Hypothalamus (tissue), 51 donors: ENCODE measurements at places on chromosomes 12 and 14.
A peak's percentile ranks its signal among the peaks of the same experiment; 100 is the strongest.

- DNase-seq: no peak
Measured at GRCh38 chr12:31897781-31898503, 61.3 kb upstream of the RESF1 start.

- no peak for DNase-seq
Measured at GRCh38 chr12:121982950-121983349, 38.7 kb upstream of the BCL7A start.

- peak; percentile 14 for DNase-seq
Measured at GRCh38 chr12:6465467-6466183, 4.9 kb downstream of the VAMP1 start.

DNA sequence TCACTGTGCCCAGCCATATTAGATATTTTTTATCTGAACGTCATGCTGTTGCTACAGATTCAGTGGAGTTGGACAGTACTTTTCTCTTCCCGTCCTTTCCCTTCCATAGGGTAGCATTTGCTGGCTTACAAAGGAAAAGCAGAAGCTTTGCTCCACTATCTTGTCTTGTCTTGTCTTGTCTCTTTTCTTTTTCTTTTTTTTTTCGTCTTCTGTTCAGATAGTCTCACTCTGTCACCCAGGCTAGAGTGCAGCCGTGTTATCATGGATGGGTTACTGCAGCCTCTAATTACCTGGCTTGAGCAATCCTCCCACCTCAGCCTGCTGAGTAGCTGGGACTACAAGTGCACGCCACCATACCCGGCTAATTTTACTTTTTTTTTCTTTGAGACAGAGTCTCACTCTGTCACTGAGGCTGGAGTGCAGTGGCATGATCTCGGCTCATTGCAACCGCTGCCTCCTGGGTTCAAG lies 21.1 kb downstream of the OR10G3 start:
- no peak for DNase-seq

GRCh38 chr14:105861985-105862465 lies 335.6 kb downstream of the TMEM121 start:
- no peak for DNase-seq

- DNase-seq: no peak
Measured at GRCh38 chr12:52368508-52368907, 1.2 kb upstream of the KRT85 start.

- DNase-seq: no peak
Measured at GRCh38 chr14:71508901-71509300, 423.3 kb upstream of the RGS6 start.

- DNase-seq: no peak
Measured at GRCh38 chr12:116759783-116760621, 21.9 kb downstream of the RNFT2 start.

DNA sequence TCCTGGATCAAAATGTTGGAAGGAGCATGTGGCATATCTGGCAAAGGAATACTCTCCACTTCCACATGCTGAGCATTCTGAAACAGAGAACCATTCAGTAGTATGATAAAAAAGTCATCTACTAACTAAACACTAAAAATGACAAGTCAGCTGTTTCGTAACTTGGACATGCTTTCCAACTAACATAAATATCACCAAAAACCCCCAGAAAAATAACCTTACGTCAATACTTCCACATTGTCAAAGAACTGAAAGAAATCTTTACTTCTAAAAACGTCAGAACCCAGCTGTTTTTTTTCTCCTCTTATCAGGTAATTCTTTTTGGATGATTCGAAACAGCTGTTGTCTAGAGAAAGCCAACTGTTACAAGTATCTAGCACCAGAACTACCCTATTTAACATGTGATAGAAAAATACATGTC lies 8.2 kb downstream of the WBP11 start:
- DNase-seq: no peak

DNA sequence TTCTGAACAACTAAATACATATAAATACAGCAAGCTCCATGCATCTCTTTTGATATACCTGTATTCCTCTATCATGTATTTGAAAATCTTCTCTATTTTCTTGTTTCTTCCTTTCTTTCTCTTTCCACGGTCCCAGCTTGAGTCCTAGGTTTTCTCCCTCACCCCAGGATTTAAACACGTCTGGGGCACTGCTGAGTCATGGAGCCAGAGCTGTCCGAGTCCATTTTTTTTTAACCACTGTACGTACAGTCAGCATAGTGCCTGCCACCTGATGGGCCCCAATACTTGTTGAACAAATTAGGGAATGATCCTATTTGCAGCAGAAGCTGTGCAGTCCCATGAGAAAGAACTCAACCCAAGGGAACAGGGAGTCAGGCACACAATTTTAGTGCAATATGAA lies 158.1 kb downstream of the ATP23 start:
- DNase-seq: no peak

DNA sequence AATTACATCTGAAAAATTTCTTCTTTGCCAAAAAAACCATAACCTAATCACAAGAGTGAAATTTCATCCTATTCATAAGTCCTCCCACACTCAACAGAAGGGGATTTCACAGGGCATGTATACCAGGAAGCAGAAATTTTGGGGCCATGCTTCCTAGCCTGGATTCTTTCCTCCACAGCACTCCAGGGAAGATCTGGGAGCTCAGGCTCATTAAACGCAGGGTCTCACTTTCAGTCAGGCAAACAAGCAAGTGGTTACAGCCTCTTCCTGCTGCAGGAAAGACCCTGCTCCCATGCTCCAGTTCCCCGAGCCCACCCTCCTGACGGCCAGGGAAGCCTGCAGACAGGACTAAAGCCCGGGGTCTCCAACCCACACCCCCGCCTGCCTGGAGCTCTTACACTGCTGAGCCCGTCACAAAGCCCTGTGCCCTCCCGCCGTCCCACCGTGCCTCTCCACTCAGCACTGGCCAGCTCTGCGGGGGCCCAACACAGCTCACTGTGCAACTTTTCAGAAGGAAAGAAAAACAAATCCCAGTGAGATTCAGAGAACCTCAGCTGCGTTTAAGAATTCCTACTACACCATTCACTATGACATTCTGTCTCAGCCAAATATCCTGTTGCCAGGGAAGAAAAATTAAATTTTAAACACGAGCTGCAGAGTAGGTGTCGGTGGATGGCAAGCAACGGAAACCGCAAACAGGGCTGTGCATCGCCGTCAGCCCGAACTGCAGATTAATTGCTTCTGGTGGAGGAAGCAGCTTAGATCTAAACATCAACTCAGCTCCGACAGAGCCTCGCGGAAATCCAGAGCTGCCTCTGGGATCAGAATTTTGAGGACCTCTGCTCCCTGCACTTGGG lies 106.7 kb upstream of the SFSWAP start:
- DNase-seq: no peak

DNA sequence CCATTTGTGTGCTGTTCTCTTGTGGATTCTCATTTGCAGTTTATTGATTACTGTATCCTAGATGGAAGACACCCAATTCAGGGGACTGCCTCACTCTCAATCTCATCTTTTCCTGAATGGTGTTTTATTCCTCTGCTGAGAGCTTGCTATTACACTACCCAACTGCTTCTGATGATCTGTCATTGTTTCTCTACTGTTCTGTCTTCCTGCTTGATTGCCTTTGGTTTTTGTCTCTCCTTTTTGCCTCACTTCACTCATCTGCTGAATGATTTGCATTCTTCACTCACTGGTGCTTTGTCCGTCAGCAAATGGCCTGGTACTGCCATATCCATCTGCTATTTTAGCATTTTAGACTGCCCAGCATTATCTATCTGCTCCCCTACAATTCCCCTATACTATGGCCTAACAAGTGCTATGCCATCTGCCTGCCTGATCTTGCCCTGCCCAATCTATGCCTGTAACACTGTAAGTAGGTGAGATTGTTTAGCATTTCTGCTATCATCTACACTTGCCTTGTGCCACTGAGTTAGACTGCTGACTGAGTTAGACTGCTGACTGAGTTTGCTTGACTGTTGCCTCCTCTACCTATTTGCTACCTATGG lies 335.1 kb downstream of the GPHN start:
- DNase-seq: no peak

- no peak for DNase-seq
Measured at GRCh38 chr14:90446405-90446804, 49.6 kb downstream of the CALM1 start.

- DNase-seq: no peak
Measured at GRCh38 chr12:118982302-118982701, 961 bp downstream of the SRRM4 start.

DNA sequence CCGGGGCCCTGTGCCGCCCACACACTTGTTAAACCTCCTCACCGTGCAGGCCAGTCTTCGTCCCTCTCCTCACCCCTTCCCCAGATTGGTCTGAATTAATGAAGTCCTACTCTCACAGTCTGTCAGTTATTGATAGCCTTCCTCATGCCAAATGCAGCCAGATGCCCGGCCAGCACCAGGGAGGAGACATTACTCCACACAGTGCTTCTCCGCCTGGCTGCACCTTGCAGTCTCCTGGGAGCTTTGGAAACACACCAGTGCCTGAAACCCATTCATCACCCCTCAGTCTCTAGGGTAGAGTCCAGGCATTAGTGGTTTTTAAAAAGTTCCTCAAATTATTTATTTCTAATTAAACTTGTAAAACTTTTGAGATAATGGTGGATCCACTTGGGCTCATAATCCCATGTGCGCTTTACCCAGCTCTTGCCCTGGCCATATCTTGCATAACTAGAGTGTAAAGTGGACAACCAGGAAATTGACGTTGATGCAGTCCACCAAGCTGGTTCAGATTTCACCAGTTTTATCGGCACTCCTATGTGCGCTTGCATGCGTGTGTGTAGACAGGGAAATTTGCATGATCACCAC lies 38.2 kb upstream of the TSPAN9 start:
- DNase-seq: no peak

DNA sequence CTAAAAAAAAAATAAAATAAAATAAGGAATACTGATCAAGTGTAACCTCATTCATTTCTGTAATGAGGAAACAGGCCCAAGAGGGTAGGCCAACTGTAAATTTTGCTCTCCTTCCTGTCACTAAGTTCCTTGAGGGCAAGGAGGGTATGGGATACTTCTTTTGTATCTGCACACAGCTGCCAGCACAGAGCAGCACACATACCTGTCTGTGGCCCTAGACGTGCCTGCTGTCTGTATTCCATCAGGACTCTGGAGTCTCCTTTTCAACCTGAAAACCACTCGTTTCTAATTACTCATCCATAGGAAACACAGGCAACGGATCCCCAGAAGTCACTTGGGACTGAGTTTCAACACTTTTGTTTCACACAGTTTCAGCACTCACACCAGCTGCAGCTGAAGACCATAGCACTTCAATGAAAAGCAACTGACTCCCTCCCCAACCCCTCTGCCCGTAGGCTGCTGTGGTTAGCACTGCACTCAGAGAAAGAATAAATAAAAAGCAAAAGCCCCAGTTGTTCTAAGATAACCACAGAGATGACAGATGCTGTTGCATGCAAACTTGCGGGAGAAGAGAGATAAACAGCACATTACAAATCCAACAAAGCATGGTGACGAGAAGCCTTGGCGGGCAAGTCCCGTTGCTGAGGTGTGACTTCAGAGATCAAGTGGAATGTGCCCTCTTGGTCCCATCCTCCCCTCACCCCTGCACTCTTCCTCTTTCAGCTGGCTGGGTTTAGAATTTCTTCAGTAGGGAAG lies 24.9 kb downstream of the CRACR2A start:
- DNase-seq: no peak

- no peak for DNase-seq
Measured at GRCh38 chr12:67446716-67447115, 177.6 kb downstream of the CAND1 start.

DNA sequence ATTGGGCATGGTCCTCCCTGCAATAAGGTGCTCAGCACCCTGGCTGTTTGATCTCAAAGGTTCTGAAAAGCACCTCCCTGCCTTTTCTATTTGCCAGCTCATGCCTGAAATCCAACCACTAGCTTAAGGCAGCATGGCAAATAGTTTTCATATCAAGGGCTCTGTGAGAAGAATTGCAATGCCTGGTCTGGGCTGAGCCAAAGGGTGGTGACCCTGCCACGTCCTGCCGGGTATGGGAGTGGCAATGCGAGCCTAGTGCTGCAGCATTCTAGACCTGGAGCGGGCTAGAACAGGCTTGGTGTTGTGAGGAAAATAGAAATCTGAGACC lies 2.3 kb upstream of the SCNN1A start:
- DNase-seq: no peak

DNA sequence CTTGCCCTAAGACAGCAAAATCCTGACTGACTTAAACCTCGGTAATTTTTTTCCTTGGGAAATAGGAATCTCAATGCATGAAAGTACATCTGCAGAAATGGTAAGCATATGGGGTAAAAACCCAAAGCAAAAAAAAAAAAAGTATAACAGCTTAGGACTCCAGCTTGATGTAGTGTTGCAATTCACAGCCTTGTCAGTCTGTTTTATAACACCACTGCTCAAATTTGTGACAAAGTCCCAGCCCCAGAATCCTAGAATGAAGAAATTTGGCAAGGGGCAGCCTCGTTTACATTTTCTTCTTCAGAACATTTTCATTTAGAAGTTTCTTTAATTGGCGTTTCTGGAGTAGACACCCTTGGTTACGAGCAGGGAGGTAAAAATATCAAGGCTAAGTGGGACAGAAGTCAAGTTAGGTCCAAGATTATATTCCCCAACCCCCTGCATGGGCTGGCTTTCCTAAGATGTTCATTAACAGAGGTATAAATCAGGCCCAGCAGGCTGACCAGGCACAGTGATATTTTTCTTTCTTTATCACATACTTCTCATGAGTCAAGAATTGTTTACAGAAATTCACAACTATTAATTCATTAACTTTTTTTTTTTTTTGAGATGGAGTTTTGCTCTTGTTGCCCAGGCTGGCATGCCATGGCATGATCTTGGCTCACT lies 424.0 kb downstream of the RMST start:
- no peak for DNase-seq

DNA sequence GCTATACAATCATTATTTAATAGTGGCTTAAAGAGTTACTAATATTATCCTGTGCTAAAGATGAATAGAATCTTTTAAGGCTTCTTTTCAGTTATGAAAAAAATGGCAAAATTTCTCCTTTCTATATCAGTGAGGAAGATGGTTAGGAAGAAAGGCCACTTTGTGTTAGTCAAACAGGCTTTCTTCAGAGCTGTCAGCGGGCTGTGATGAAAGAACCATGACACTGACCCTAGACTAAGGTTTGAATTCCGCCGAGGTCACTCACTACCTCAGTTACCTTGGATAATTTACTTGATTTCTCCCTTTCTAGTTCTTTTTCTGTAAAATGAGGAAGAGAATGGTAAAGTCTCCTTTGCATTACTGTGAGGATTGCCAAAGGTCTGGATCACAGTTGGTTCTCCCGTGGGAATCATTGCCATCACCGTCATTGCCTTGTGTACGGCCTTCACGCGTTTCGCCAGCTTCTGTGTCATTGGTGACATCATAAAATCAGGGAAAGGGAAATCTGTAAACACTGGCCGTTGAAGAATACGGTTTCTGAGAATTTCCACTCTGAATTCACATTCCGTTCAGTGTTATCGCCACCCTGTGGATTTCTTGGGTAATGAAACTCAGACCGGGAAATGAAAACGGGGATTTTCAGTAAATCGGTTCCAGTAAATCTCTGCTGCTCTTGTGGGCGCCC lies 26.7 kb upstream of the YBX3 start:
- peak; percentile 14 for DNase-seq

DNA sequence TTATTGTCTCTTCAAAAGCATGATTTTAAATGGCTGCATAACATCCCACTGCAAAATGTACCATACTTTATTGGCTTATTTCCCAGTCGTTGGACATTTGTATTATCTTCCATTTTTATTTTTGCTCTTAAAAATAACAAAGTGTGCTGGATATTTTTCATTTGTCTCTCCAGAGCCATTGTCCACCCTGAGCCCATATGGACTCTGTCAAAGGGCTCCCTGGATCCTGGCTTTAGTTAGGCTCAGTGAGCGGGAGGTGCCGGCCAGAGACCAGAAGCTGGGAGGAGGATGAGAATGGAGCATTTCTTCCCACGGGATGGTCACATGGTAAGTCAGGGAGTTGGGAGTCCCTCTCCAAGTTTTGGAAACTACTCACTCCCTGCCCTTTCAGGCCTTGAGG lies 296.9 kb downstream of the NUAK1 start:
- DNase-seq: no peak

GRCh38 chr12:31589598-31589903 lies 1.4 kb downstream of the DENND5B start:
- DNase-seq: no peak
